ENCODE measurements at places on chromosomes 16 and 17.

DNA sequence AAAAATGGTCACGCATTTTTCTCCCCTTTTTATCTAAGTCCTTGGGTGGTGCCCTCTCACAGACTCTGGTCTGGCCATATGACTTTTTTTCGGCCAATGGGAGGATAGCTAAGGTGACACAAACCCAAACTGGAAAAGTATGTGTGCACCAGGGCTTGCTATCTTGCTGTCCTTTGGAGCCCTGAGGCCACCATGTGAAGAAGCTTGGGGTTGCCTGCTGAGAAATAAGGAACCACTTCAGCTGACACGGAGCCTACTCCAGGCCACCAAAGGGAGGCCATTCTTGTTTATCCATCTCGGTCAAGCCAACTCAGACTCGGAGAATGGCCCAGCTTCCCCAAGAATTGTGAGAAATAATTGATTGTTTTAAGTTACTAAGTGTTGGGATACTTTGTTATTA, 111.4 kb upstream of the ZFHX3 start:
- no peak for DNase-seq

DNA sequence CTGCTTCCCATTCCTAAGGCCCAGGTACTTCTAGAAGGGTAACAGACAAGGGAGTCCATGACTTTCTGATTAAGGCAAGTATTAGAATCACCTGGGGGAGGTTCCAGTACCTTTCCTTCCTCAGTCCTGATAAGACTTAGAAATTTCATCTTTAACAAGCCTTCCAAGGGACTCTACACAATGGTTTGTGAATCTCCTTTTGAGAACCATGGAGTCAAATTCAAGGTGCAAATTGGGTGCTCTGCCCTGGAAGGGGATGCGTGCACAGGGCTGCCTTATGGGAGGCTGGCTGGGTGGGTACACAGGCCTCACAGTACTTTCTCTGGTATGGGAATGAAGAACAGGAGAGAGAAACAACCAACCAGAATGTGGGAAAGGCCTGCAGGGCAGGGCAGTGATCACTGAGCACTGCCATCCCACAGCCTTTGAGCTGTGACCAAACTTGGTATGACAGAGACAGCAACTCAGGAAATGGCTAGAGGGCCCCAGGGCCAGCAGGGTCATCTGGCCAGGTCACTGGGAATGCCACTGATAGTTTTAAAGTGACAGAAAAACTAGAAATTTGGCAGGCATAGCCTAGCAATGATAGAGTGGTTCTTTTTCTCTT, 3.6 kb upstream of the TMIGD1 start:
- DNase-seq: no peak

DNA sequence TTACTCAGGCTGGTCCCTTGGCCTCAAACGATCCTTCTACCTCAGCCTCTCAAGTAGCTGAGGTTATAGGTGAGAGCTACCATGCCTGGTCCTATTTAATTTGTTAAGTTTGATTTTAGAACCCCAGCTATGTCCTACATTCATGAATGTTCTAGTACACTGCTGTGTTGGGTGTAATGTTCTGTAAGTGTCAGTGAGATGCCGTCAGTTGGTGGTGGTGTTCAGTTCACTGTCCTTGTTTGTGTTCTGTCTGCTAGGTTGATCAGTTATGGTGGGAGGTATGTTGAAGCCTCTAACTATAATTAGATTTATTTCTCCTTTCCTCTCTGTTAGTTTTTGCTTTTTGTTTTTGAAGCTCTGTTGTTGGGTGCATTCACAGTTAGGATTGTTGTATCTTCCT, 8.3 kb downstream of the IST1 start:
- no peak for DNase-seq

- DNase-seq: no peak
Observed at GRCh38 chr16:62751218-62751617, 715.0 kb upstream of the CDH8 start.

- no peak for DNase-seq
Observed at GRCh38 chr16:66387817-66388332, 21.4 kb downstream of the CDH5 start.

GRCh38 chr17:48148854-48149786, 41.6 kb downstream of the SNX11 start:
- DNase-seq: no peak

- no peak for DNase-seq
Observed at GRCh38 chr17:72056727-72057290, 64.0 kb upstream of the SOX9 start.

GRCh38 chr16:82300374-82300951, 130.4 kb upstream of the MPHOSPH6 start:
- DNase-seq: no peak

All from activated naive CD4-positive, alpha-beta T cell treated with anti-CD3 and anti-CD28 coated beads for 36 hours (primary cell).